Fibroblast of skin of back (primary cell): ENCODE measurements at places on chromosomes 7 and 10.

DNA sequence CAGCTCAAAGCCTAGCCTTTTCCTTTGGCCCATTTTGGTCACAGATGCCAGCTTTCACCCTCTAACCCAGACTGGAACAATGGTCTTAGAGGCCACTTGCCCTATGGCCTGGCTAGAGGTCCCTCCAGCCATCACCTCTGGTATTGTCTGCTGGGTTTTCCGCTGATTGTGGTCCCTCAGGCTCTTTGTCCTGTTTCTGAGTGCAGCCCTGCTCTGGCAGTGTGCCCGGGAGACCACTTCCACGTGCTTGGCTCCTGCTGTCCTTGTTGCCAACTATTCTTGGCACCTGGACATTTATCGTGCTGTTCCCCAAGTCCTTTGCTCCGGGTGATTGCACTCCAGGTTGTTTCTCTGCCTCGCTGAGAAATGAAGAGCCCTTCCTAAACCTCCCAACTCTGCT is 53.3 kb upstream of the FAM180A start:
- no peak for DNase-seq

- peak; percentile 92 for DNase-seq
Observed at GRCh38 chr7:33750177-33750576, 155.2 kb upstream of the BMPER start.

- no peak for DNase-seq
Observed at GRCh38 chr7:31309407-31309806, 31.1 kb downstream of the NEUROD6 start.

DNA sequence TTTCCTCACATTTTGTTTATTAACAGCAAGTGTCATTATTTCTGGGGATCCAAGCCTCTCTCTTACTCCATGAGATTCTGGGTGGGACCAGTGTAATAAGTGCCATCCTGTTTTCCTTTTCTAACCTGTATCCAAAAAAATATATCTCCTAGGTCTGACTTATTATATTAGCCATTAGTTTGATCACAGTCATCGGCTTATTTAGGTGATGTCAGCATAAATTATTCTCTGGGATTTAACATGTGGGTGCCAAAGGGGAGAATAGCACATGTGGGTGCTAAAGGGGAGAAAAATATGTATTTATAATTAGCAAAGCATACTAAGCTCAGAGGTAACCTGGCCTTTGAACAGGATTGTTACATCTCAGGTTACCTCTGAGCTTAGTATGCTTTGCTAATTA is 293.8 kb upstream of the SEMA3D start:
- no peak for DNase-seq

DNA sequence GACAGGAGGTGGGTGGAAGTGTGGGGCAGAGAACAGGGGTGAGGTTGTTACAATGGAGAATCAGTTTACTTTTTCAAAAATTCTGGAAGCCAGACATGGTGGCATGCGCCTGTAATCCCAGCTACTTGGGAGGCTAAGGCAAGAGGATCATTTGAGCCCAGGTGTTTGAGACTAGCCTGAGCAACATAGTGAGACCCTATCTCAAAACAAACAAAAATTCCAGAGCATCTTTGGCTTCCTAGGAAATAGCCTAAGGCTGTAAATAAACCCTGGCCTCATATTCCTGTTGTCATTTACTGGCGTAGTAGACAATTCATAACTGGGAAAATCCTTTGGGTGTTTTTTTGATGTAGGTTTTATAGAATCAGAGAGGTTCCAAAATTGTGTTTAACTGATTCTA is 44.0 kb downstream of the GBF1 start:
- DNase-seq = no peak

- DNase-seq = no peak
Observed at GRCh38 chr7:116877443-116878217, 15.2 kb downstream of the CAPZA2 start.
